ENCODE measurements at places on chromosomes 12 and 14. TPM values are rescaled to one million over a fixed set of nuclear protein-coding genes. Genes with fewer than 3 reads are reported as not detected.

DNA sequence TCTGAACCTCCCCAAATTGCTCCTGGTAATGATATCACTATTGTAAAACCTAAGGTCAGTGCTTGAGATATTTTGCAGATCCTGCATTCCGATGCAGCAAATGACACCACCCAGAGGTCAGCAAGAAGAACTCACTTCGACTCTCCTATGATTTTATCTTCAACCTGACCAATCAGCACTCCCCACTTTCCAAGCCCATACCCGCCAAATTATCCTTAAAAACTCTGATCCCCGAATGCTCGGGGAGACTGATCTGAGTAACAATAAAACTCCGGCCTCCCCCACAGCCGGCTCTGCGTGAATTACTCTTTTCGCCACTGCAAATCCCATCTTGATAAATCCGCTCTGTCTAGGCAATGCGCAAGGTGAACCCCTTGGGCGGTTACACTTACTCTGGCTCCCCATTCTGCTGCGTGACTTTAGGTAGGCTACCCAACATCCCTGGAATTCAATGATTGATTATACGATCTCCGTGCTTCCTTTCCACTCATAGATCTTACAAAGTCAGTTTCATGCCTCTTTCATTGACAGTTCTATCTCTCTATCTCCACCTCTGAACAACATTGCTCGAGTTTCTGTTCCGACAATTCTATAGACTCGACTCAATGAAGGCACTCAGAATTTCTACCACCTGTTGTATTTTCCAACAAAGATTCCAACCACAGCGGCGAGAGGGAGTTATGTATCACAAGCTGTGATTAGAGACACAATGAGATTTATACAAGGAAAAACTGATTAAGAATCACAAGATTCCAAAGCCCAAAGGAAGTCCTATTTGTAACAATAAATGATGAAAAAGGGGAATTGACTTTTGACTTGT lies 939 bp downstream of the NPC2 start:
- H3K36me3 ChIP-seq = no peaks in the 10 kb centered on the region
- peaks cover 16% of the 10 kb centered on the region for H3K4me1 ChIP-seq
- H3K27me3 ChIP-seq = no peaks in the 10 kb centered on the region
- DNase-seq = no peak
- no peak overlapping the region for H3K27ac ChIP-seq
- H3K4me3 ChIP-seq = no peak overlapping the region

Gene CCDC197
- total RNA-seq = not detected

GRCh38 chr14:35958499-35958898 lies 132.4 kb downstream of the BRMS1L start:
- H3K4me1 ChIP-seq = no peaks in the 10 kb centered on the region
- no peak for DNase-seq
- H3K4me3 ChIP-seq = no peak overlapping the region

DNA sequence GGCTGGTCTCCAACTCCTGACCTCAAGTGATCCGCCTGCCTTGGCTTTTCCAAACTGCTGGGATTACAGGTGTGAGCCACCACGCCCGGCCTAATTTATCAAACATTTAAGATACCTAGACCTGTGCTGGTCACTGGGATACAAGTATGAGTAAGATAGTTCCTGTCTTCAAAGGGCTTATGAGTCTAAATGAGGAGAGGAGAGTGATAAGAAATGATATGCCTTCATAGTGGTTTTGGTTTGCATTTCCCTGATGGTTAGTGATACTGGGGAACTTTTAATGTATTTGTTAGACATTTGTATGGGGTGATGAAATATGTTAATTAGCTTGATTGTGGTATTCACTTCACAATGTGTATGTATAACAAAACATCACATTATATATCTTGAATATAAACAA lies 21.2 kb downstream of the TMED10 start:
- H3K27me3 ChIP-seq = no peaks in the 10 kb centered on the region
- H3K4me1 ChIP-seq = peaks cover 44% of the 10 kb centered on the region
- no peak for DNase-seq
- peaks cover 4% of the 10 kb centered on the region for H3K36me3 ChIP-seq
- no peak overlapping the region for H3K4me3 ChIP-seq

DNA sequence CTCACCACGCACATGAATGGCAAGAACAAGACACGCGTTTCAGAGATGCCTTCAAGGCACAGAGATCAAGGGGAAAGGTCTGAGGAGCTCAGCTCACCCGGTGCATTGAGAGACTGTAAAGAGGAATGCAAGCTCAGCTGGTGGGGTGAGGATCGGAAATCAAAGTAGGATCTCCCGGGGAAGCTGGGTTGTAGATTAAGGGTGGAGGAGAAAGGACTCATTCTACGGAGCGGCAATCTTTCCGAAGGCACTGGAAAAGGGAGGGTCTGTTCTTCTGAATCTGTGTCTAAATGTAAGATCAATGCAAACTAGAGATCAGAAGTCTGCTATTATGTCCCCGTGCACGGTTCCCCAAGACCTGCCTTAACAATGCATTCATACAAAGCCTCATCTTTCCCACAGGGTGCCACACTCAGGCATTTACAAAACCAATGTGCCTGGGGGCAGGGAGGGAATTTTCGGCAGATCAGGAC lies 41.6 kb upstream of the PYGL start:
- H3K4me1 ChIP-seq = no peaks in the 10 kb centered on the region
- no peak overlapping the region for H3K4me3 ChIP-seq
- DNase-seq = no peak
- H3K27me3 ChIP-seq = peaks cover 11% of the 10 kb centered on the region
- no peak overlapping the region for H3K27ac ChIP-seq

DNA sequence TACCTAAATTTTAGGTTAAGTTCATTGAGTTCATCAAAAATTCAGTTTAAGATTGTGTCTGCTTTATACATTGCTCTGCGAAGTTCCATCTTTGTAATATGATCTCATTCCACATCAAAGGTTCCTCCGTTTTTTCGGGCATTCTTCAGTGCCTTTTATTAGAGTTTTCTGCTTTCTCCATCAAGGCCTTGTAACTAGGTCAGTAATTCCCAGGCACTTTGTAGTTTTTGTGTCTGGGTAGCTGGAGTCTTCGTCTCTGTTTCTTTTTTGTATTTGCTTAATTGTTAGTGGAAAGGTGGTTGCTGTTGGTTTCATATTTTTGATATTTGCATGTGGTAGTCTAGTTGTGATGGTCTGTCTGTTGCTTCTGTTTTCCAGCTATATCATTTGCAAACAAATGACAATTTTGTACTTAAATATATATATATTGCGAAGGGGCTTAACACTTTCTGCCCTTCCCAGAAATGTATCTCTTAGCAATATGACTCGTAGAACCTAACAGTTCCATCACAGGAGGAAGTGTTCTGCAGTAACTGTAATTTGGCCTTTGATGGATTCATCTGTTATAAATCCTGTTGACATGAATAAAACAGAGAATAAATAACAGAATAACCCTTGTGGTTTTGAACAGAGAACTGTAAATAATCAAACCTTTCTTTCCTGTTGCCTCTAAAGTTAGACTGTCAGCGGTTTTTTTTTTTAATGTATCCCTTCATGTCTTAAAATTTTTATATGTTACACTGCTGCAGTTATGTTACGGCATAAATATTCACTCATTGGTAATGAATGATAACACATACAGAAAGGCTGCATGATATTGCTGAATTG lies 88.4 kb upstream of the DYNC1H1 start:
- peaks cover 73% of the 10 kb centered on the region for H3K4me1 ChIP-seq
- peak overlapping the region; percentile 13 for H3K27ac ChIP-seq
- no peaks in the 10 kb centered on the region for H3K36me3 ChIP-seq
- DNase-seq = no peak
- no peaks in the 10 kb centered on the region for H3K27me3 ChIP-seq

DNA sequence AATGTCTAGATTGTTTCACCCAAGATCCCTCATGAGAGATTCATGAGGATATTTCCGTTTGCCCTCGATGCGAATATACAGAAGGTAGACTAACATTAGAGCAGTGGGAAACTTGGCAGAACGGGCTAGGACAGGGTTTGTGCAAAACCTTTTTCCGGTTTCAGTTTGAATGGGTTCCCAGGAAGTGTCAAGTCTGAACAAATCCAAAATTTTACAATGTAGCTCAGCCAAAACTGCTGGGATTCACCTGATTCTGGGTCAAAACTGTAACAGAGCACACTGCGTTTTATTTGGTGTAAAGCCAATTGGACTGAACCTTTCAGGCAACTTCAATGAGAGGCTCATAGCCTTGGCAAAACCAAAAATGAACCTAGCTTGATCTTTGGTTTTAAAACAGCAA lies 337.8 kb upstream of the DIO2 start:
- no peaks in the 10 kb centered on the region for H3K36me3 ChIP-seq
- no peak overlapping the region for H3K4me3 ChIP-seq
- no peaks in the 10 kb centered on the region for H3K4me1 ChIP-seq

- peaks cover 15% of the 10 kb centered on the region for H3K27me3 ChIP-seq
- no peak overlapping the region for H3K27ac ChIP-seq
- no peak for DNase-seq
Measured at GRCh38 chr12:22201101-22201500, 133.4 kb downstream of the ST8SIA1 start.

DNA sequence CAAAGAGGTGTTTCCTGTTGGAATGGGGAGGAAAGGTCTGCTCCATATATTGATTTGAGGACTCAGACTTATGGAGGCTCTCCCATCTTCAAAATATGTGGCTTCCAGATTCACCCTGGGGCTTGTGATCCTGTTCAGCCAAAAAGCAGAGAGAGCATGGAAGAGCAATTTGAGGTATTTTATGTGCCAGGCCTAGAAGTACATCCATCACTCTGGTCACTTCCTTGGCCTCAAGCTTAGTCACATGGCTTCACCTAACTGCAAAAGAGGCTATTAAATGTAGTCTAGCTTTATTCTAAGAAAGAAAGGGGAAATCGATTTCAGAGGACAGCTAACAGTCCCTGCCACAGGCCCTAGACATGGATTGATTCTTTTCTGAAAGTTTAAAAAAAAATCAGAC lies 86.2 kb downstream of the C12orf50 start:
- H3K27ac ChIP-seq = no peak overlapping the region
- H3K27me3 ChIP-seq = no peaks in the 10 kb centered on the region
- H3K4me1 ChIP-seq = no peaks in the 10 kb centered on the region

DNA sequence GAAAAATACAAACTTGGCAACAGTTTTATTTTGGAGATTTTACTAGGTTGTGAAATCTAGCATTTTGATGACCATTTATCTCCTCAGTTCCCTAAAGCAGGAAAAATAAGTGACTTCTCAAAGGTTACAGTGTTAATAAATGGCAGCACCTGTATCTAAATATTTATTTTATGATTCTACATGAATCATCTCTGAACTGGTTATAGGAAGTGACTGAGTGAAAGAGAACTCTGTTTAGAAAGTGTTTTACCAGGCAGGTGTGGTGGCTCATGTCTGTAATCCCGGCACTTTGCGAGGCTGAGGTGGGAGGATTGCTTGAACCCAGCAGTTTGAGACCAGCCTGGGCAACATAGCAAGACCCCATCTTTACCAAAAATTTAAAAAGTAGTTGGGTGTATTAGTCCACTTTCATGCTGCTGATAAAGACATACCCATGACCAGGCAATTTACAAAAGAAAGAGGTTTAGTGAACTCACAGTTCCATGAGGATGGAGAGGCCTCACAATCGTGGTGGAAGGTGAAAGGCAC lies 26.3 kb downstream of the MIPOL1 start:
- no peak overlapping the region for H3K27ac ChIP-seq
- no peaks in the 10 kb centered on the region for H3K4me1 ChIP-seq
- H3K36me3 ChIP-seq = peaks cover 5% of the 10 kb centered on the region
- no peak for DNase-seq

- peaks cover 18% of the 10 kb centered on the region for H3K4me1 ChIP-seq
- H3K36me3 ChIP-seq = no peaks in the 10 kb centered on the region
- no peaks in the 10 kb centered on the region for H3K27me3 ChIP-seq
- no peak overlapping the region for H3K4me3 ChIP-seq
- no peak for DNase-seq
- H3K27ac ChIP-seq = peak overlapping the region; percentile 65
Measured at GRCh38 chr14:68853749-68854148, 60.9 kb upstream of the ZFP36L1 start.

GRCh38 chr12:119809023-119809422 lies 68.1 kb downstream of the CIT start:
- no peak overlapping the region for H3K27ac ChIP-seq
- no peaks in the 10 kb centered on the region for H3K27me3 ChIP-seq
- peaks cover 5% of the 10 kb centered on the region for H3K36me3 ChIP-seq
- DNase-seq = no peak
- H3K4me3 ChIP-seq = no peak overlapping the region

- H3K4me1 ChIP-seq = peaks cover 19% of the 10 kb centered on the region
- no peaks in the 10 kb centered on the region for H3K36me3 ChIP-seq
- DNase-seq = no peak
- H3K27ac ChIP-seq = no peak overlapping the region
- H3K4me3 ChIP-seq = no peak overlapping the region
Measured at GRCh38 chr14:94008234-94008633, 11.1 kb downstream of the CCDC197 start.

- no peak for DNase-seq
- no peaks in the 10 kb centered on the region for H3K4me1 ChIP-seq
- no peak overlapping the region for H3K4me3 ChIP-seq
- H3K36me3 ChIP-seq = no peaks in the 10 kb centered on the region
- no peak overlapping the region for H3K27ac ChIP-seq
- peaks cover 14% of the 10 kb centered on the region for H3K27me3 ChIP-seq
Measured at GRCh38 chr14:95569440-95569839, 34.6 kb downstream of the GLRX5 start.

- DNase-seq = no peak
- no peaks in the 10 kb centered on the region for H3K4me1 ChIP-seq
- peaks cover 13% of the 10 kb centered on the region for H3K27me3 ChIP-seq
- H3K36me3 ChIP-seq = no peaks in the 10 kb centered on the region
- no peak overlapping the region for H3K4me3 ChIP-seq
- no peak overlapping the region for H3K27ac ChIP-seq
Measured at GRCh38 chr12:2142068-2142467, 89.3 kb downstream of the CACNA1C start.

GRCh38 chr14:74362361-74362915 lies 14.2 kb downstream of the VRTN start:
- peaks cover 13% of the 10 kb centered on the region for H3K27me3 ChIP-seq
- no peaks in the 10 kb centered on the region for H3K4me1 ChIP-seq
- no peak overlapping the region for H3K27ac ChIP-seq
- no peak overlapping the region for H3K4me3 ChIP-seq

- peaks cover 24% of the 10 kb centered on the region for H3K4me1 ChIP-seq
- DNase-seq = no peak
- H3K4me3 ChIP-seq = no peak overlapping the region
- no peak overlapping the region for H3K27ac ChIP-seq
Measured at GRCh38 chr12:104769144-104769561, 188.9 kb downstream of the SLC41A2 start.

- no peak for DNase-seq
- H3K27me3 ChIP-seq = peaks cover 8% of the 10 kb centered on the region
- H3K36me3 ChIP-seq = no peaks in the 10 kb centered on the region
- peak overlapping the region; percentile 12 for H3K27ac ChIP-seq
- no peaks in the 10 kb centered on the region for H3K4me1 ChIP-seq
Measured at GRCh38 chr14:67446371-67447032, 34.5 kb upstream of the PLEK2 start.

DNA sequence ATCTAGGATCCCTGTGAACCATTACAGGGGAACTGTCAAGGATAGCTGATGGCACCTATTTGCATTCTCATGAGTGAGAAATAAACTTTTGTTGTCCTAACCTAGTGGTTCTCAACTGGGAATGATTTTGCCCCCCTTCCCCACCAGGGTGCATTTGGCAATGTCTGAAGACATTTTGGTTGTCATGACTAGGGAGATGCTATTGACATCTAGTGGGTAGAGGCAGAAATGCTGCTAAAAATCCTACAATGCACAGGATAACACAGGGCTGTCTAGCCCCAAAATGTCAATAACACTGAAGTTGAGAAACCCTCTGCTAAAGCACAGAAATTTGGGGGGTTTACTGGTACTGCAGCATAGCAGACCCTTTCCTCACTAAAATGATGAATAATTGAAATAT lies 140.9 kb upstream of the SRRM4 start:
- no peak overlapping the region for H3K27ac ChIP-seq
- peaks cover 8% of the 10 kb centered on the region for H3K27me3 ChIP-seq
- no peak overlapping the region for H3K4me3 ChIP-seq
- no peak for DNase-seq
- H3K4me1 ChIP-seq = no peaks in the 10 kb centered on the region

Gene BDKRB1
- total RNA-seq = not detected

Gene IGF1
- 0.05 TPM for total RNA-seq
